Activated CD4-positive, alpha-beta T cell treated with anti-CD3 and anti-CD28 coated beads for 4 hours (primary cell): ENCODE measurements at places on chromosomes 16 and 17.
A peak's percentile ranks its signal among the peaks of the same experiment; 100 is the strongest.

- DNase-seq, result peak; percentile 18
Observed at GRCh38 chr16:88649924-88650748, 717 bp downstream of the CYBA start.

- no peak for DNase-seq
Observed at GRCh38 chr16:83031524-83031923, 404.8 kb downstream of the CDH13 start.

DNA sequence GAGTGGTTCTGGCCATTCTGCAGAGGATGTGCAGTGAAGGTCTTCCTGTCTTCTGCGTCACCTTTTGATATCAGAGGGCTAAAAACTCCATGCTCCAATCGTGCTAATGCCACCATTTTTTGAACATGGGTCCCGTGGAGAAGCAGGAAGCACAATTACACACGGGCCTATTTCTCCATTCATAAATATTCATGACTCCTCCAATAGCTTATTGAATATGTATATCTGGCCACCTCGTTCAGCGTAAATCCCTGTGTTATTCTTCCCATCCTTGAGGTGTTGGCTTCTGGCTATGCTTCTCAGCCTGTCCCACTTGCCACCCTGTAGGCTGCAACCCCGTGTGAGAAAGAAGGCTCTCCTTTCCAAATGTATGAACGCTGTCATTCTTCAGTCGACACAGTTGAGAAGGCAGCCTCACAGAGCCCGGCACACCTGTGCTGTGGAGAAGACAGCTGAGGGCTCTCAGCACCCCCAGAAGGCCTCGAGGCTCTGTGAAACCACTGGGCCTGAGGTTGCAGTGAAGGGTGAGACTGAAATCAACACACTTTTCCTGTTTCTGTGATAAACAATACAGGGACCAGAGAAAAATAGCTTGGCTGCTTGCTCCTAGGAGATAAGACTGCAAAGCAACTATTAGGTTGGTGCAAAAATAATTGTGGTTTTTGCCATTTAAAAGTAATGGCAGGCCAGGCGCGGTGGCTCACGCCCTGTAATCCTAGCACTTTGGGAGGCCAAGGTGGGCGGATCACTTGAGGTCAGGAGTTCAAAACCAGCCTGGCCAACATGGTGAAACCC is 4.9 kb upstream of the ANKRD40CL start:
- DNase-seq, result no peak

DNA sequence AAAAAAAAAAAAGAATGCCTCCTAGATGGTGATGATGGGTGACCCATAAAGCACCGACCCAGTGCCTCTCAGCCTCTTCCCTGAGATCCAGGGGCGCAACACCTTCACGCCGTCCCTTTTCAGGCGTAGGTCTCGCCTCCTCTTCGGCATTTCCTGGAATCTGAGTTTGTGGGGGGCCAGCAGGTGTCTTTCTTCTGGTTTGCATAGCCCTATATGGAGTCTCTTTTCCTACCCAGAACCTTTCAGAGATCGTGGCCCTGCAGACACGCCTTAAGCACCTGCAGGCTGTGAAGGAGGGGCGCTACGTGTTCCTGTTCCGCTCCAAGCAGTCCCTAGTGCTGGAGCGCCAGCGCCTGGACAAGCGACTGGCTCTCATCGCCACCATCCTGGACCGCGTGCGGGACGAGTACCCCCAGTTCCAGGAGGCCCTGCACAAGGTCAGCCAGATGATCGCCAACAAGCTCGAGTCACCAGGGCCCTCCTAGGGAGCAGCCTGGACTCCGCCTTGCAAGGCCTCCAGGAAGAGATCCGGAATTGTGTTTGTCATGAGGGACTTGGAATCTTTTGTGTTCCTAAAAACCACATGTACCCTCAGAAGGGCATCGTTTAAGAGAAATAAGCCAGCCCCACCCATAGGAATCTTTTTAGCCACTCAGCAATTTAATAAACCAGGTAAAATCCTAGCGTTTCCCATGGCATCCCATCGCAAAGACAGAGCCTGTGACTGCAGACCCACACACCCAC is 1.9 kb upstream of the GAA start:
- DNase-seq, result no peak

- DNase-seq, result no peak
Observed at GRCh38 chr16:84853534-84853933, 33.7 kb downstream of the CRISPLD2 start.

DNA sequence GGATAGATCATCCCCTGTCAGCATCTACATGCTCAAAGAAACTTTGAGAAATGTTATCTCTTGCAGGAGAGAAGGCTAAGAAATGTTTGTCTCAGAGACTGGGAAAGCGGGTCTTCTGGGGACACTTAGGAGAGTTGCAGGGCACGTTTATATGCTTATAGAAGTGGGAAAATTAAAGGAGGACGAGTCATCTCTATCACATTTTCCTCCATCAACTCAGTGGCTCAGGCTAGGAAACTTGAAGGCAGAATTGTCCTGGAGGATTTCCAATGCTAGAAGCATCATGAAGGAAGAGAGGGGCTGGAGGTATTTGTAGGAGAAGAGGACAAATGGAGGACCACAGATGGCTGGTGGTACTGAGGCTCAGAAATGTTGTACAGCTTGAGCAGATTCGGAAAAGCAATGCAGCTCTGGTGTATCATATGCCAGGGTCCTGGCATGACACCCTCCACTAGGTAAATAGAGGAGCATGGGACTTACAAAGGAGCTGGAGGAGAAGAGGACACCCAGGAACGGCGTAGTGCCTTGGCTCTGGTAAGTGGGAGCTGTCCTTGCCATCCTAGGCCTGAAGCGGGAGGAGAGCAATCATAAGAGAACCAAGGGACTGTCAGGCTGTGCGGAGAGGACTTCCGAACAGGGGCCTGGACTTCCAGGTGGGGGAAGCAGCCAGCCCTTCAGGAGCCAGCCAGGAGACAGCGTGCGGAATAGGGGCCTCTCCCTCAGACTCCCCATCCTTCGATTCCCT is 4.5 kb upstream of the HS3ST3B1 start:
- no peak for DNase-seq

DNA sequence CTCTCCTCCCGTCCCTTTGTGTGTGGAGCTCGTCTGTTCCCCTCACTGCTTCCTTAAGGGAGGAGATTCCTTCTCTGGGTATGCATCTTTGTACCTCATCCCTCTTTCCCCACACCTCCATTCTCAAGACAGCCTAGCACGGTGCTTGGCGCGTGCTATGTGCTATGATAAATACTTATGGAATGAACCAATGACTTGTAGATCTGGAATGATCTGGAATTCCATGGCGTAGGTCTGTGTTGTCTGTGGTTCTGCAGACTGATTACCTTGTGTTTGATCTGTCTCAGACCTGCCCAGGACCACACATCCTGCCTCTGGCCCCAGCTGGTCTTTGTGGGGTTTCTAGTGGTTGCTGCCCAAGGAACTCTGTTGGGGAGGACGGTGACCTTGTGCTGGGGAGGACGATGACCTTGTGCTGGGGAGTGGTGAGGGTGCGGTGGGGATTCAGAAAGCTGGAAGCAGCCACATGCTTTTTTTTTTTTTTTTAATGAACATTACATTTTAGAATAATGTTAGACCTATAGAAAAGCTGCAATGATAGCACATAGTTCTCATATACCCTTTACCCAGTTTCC is 33.5 kb upstream of the ETV4 start:
- no peak for DNase-seq

- no peak for DNase-seq
Observed at GRCh38 chr16:69040144-69040909, 65.1 kb upstream of the HAS3 start.

GRCh38 chr17:39543664-39544063 is 64.1 kb downstream of the NEUROD2 start:
- DNase-seq, result no peak

DNA sequence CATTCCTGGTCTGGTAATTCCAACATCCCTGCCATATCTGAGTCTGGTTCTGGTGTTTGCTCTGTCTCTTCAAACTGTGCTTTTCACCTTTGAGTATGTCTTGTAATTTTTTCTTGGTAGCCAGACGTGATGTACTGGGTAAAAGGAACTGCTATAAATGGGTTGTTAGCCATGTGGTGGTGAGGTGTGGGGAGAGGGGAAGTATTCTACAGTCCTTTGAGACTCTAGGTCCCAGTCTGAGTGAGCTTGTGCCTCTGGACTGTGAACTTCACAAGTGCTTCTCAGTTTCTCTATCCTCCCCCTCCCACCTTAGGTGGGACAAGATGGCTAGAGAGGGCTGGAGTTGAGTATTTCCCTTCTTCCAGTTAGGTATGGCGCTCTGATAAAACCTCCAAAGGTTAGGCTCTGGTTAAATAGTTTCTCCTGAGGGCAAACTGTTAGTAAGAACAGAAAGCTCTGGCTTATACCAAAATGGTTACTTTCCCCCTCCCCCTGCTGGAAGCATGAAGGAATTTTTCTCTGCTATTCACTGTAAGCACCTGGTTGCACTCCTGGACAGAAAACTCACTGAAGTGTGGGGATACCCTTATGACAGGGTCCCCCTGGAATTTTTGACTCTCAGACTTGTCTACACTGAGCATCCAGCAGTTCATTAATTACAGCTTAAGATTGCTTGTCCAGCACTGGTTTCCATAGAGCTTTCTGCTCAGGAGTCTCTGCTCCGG is 87.8 kb downstream of the MARCHF10 start:
- no peak for DNase-seq

DNA sequence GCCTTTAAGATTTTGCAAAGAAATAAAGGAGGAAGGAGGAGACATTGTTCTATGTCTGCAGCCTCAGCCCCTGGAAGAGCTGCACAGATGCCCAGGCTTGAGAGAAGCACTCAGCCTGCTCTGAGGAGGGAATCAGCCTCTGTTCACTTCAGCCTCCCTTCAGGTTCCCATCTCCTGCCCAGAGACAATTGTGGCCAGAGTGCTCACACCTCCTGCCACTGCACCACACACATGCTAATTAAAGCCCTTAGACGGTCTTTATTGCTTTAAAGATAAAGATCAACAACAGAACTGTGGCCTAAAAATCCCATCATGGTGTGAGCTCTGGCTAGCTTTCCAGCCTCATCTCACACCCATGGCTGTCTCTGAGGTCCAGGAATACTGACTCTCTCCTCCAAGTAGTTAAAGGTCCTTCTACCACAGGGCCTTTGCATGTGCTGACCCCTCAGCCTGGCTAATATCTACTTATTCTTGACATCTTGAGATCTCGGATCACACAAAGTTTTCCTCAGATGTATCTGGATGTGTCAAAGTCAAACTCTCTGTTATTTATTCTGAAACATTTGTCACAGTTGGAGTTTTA is 33.8 kb downstream of the CHD9NB start:
- DNase-seq, result no peak

GRCh38 chr17:82281502-82282238 is 8.2 kb upstream of the CSNK1D start:
- peak; percentile 47 for DNase-seq

DNA sequence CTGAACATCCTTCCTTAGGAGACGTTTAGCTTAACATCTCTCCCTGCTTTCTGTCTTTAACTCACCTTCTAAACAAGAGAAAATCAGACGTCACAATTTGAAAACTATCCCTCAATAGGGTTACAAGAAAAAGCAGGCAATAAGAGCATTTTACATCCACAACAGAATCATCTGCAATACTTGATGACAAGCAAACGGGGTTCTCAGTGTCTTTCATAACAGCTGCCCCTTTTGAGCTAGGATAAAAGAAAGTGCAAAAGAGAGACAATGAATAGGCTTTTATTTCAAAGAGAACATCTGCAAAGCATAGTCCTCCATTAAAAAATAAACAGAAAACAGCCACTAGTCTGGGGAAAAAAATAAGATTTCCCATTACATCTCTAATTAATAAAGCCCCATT is 13.2 kb downstream of the XYLT1 start:
- no peak for DNase-seq

DNA sequence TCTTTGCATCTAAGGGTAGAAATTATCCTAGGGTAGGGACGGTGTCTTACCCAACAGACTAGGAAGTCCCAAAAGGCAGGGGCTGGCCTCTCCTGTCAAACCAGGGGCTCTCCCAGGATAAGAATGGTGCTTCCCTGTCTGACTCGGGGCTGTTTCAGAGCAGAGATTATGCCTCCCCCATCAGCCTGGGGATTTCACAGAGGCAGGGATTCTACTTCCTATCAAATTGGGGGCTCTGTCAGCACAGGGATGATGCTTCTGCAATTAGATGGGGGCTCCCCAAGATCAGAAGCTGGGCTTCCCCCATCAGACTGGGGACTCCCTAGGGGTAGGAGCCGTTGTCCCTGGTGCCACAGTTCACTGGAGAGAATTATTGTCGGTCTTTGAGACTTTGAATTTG is 2.3 kb downstream of the NXPH3 start:
- no peak for DNase-seq

GRCh38 chr17:6611231-6611630 is 29.3 kb downstream of the KIAA0753 start:
- DNase-seq, result no peak

GRCh38 chr16:49458656-49459445 is 85.2 kb downstream of the C16orf78 start:
- DNase-seq, result no peak

GRCh38 chr16:28522792-28523191 is 16.0 kb downstream of the NUPR1 start:
- no peak for DNase-seq

DNA sequence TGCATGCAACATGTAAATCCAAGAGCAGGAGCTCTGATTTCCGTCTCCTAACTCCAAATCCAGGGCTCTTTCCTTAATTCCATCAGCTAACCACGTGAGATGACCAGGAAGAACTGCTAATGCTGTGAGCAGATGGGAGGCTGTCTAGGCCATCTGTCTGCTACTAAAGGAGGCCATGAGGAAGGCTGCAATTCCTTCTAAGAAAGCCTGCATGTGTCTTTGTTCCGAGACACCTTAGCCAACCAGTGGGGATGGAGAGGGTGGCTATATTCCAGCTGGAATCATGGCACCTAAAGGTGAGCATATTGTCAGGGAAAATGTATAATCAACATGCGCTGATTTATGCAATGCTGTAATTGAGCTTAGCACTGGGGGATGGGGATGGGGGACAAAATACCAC is 267.2 kb upstream of the CDH5 start:
- DNase-seq, result no peak

- DNase-seq, result no peak
Observed at GRCh38 chr17:54259476-54259875, 436.7 kb downstream of the KIF2B start.

DNA sequence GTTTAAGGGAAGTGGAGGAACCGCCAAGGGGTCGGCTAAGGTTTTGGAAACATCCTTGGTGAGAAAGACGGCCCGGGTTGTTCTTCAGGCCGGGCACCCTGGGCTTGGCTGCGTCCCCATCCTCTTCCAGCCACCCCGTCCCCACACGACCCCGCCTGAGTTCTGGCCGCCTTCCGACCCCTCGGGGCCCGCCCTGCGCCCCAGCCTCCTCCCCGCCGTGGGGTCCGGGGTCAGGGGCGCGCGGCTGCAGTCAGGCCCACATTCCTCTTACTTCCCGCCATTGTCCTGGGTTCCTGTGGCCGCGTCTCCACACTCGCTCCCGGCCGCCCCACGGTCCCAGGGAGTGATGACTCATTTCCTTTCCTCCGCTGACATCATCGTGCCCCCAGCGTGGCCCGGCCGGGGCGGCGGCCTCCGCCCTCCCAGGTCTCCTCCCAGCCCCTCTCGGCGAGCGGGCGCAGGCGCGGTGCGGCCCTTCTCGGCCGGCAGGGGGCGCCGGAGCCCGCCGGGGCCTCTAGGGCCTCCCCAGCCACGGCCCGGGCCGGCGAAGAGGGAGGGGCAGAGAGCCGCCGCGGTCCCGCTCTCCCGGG is 59.6 kb downstream of the WSB1 start:
- peak; percentile 87 for DNase-seq
